ENCODE measurements at places on chromosomes 2 and 18.
A peak's percentile ranks its signal among the peaks of the same experiment; 100 is the strongest.

- no peak for DNase-seq
Measured at GRCh38 chr2:207418419-207418818, 111.3 kb upstream of the CREB1 start.

GRCh38 chr2:110900191-110900590, 167.8 kb downstream of the ACOXL start:
- DNase-seq = no peak

GRCh38 chr2:143182649-143183048, 53.4 kb downstream of the ARHGAP15 start:
- no peak for DNase-seq

DNA sequence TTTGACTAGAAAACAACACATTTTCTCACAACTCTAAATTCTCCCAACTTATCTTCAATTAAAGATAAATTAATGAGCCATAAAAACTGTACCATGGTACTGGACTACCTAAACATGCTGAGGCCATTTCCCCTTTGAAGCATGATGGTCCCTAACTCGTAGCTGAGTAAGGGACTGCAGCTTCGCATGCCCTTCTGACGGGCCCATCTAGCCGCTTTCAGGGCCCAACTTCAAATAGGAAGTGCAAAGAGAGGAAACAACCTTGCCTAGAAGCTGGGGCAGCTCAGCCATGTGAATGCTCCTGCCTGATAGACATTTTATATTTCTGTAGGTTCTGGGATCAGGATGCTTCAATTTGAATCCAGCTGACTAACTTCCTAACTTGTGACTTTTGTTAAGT, 72.4 kb downstream of the ZEB2 start:
- DNase-seq = no peak

GRCh38 chr2:25168256-25169072, at the start of gene POMC:
TSS of gene POMC (minus strand) at chr2:25168580. CDS start at chr2:25164772, 3,808 bp downstream.
- peak; percentile 49 for DNase-seq

DNA sequence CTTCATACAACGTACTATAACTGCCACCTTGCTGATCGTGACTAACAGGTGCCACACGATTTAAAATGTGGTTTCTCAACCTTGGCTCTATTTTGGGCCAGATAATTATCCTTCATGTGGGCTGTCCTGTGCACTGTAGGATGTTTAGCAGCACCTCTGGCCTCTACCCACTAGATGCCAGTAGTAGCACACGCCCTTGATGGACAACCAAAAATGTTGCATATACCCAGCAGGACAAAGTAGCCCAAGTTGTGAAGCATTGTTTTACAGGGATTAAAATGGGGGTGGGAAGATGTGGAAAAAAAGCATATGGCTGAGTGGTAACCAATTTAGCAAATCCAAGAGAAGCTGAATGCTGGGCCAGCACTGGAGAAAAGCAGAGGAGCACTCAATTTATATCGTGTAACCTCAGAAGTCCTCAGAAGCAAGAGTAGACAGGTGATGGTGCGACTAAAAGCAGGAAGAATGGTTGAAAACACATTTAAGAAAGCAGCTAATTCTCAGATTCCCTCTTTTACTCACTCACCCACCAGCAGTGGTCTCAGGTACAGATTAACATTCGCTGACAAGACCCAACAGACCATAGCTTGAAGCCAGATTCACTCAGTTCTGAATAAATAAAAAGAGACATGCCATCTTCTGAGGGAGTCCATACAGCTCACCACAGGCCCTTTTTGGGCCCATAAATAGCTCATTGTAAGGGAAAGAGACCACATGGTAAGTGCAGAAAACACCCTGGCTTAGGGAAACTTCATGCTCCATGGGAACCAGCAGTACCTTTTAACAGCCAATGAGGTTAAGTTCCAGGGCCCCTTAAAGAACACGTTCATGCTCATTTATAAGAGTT, 50.6 kb downstream of the RAPH1 start:
- no peak for DNase-seq
